ENCODE measurements at places on chromosomes 13 and 19.
A peak's percentile ranks its signal among the peaks of the same experiment; 100 is the strongest.

- DNase-seq, result no peak
Measured at GRCh38 chr19:2336528-2337328, 8.2 kb downstream of the SPPL2B start.

DNA sequence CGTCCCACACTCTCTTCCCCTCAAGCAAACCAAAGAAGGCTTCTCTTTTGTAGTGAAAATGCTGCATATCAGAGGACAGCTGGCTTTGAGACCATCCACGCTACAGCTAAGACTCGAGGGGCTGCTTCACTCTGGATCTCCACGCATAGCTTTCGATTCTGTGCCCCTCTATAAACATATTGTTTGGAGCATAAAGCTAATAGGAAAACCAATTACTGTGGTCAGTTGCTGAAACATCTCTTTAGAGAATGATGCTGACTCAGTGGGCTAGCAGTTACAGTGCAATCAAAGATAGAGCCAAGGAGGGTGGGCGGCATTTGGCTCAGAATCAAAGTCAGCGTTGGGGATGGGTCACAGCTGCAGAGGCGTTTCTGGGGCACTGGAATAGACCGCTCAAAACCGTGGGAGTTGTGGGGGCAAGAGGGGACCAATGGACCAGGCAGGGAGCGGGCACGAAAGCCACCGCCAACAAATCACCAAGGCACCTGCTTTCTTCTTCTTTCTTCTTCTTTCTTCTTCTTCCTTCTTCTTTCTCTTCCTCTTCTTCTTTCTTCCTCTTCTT, 76.7 kb downstream of the RASL11A start:
- DNase-seq, result no peak

DNA sequence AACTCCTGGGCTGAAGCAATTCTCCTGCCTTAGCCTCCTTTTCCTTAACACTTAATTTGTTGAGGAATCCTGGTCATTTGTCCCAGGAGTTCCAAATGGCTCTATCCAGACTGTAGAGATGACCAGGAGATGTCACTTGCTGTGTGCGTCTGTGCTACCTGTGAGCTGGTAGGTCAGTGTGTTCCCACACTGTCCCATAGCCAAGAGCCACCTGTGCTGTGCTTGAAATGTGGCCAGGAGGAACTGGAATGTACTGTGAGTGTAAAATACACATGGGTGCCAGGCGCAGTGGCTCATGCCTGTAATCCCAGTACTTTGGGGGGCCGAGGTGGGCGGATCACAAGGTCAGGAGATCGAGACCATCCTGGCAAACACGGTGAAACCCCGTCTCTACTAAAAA, 29.4 kb upstream of the KDM4B start:
- no peak for DNase-seq

- DNase-seq, result no peak
Measured at GRCh38 chr13:24759197-24759596, 4.8 kb upstream of the RNF17 start.

DNA sequence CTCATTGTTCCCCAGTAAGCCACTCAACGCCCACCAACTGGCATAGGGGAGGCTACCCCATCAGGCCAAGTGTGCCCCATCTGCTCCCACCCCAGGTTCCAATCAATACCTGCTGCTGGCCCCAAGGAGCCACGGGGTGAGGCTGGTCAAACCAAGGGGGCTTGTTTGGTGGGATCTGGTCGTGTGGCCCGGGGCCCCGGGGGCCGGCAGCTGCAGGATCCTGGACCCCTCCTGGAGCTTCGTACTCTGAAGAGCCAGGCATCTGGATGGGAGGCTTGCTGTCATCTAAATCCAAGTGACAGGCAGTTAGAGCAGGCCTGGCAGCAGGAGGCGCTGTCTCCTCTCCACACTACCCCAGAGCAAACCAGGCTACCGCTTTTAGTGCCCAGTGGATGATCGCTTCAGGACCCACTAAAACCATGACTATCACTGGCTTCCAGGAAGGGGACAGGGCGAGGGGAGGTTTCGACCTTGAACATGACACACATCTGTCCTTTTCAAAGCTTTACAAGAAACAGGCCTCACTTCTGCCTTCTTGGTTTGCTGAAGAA, 14.2 kb downstream of the CHERP start:
- DNase-seq, result no peak

- no peak for DNase-seq
Measured at GRCh38 chr13:112574416-112574815, 13.5 kb downstream of the TUBGCP3 start.

DNA sequence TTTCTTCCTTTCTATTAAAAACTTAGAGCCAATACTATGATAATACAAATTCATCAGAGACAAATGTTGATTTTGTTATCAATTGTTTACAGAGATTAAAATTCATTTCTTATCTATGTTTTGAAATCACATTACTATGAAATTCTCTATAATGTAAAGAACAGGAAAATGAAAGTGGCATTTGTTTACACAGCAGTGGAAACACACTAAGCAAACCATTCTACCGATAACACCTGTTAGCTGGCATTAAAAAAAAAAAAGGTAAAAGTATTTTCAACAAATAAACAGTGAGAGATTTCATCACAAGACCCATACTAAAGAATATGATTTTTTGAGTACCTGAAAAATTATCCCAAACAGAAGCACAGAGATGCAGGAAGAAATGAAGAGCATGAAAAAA, 4.8 kb upstream of the CCDC70 start:
- DNase-seq, result no peak

- peak; percentile 11 for DNase-seq
Measured at GRCh38 chr19:54248016-54248601, 5.5 kb upstream of the LILRA6 start.

DNA sequence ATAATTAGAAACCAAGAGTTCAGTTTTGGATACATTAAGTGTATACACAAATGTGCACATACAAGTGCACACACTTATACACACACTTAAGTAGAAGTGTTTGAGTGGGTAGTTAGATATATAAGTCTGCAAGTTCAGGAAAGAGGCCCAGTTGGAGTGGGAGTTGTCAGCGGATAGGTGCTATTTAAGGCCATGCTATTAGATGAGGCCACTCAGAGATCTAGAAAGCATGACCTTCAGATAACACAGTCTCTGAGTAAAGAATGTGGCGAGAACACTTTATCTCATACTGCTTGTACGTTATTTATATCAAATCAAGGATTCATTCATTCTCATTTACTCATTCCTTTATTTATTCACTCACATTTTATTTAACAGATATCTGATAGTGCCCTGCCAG, 206.2 kb downstream of the POSTN start:
- DNase-seq, result no peak

- no peak for DNase-seq
Measured at GRCh38 chr13:50441130-50441529, 402.4 kb downstream of the DLEU7 start.

- DNase-seq, result no peak
Measured at GRCh38 chr13:114112826-114113322, 19.5 kb downstream of the RASA3 start.

- peak; percentile 26 for DNase-seq
Measured at GRCh38 chr13:40585911-40586471, 80.5 kb downstream of the FOXO1 start.

- no peak for DNase-seq
Measured at GRCh38 chr19:13976446-13976845, 24.1 kb downstream of the DCAF15 start.

GRCh38 chr13:103531278-103531677, 465.1 kb upstream of the SLC10A2 start:
- DNase-seq, result no peak

GRCh38 chr13:73551736-73552135, 492.9 kb downstream of the KLF5 start:
- no peak for DNase-seq

DNA sequence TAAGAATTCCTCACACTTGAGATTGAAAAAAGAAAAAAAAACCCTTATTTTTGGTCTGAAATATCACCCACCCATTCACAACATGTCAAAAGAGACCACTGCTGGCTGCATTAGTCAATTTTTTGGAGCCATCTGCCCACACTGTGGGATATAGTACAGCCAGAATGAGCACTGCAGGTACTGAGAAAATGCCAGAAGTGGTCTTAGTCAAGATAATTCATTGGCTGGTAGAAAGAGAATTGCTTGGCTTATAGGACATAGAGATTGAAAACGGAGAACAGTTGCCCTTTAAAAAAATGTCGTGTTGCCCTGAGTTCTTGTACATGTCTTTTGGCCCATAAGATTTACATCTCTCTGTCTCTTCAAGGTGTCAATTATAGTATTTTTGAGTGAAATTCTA, 1899.5 kb downstream of the OLFM4 start:
- no peak for DNase-seq

DNA sequence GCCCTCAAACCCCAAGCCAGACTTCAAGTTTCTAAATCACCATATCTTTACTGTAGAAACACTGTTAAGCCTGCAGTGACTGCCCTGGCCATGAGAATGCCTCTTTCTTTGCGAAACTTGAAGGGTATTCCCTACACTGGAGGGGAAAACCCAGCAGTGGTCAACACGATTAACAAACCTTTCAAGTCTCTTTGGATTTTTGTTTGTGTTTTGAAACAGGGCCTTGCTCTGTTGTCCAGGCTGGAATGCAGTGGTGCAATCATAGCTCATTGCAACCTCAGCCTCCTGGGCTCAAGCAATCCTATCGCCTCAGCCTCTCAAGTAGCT, 17.4 kb upstream of the POMP start:
- no peak for DNase-seq

DNA sequence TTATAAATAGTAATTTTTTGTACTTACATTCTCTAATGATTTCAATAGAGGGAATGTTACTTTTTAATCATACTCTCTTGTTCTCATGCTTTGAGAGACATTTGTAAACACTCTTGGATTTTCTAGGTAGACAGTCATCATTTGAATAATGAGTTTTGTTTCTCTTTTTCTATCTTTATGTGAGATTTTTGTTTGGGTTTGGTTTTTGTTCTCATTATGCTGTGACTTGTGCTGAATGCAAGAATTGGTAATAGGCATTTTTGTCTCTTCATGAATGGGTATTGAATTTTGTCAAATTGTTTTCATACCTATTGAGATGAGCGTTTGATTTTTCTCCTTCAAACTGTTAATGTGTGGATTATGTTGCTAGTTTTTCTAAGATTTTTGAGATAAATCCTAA, 56.8 kb upstream of the GPR183 start:
- DNase-seq, result no peak

DNA sequence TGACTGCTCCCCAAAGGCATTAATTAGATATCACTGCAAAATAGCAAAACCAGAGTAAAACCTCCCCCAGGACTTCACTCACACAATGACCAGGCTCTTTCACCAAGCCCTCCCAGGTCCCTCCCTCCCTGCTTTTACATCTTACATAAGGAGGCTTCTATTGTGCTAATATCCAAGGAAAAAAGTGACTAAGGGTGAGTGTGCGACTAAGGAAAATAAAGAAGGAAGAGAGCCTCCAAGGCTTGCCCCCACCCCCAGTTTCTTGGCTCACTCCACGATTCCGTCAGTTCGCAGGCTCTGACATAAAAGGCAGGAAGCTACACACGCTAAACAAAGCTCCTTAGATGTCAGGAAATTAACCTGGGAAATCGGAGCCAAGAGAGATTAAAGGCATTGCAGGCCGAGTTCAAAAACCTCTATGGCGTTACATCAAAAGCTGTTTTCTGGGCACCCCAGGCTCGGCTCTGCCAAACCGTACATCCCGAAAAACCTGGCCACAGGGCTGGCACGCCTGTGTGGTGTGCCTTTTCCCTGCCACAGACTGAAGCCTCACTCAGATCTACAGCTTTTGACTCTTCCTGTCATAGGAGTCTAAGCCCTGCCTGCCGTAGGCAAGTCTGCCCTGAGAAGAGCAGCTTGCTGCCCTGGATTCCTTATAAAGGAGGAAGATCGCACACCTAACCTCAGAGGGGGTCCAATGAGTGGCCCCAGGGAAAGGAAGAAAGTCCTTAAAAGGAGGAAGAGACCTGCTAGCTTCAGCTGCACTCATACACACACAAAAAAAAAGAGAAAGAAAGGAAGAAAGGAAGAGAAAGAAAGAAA, 67.0 kb upstream of the SERP2 start:
- peak; percentile 99 for DNase-seq

- no peak for DNase-seq
Measured at GRCh38 chr13:75173457-75174356, 308.3 kb downstream of the TBC1D4 start.

DNA sequence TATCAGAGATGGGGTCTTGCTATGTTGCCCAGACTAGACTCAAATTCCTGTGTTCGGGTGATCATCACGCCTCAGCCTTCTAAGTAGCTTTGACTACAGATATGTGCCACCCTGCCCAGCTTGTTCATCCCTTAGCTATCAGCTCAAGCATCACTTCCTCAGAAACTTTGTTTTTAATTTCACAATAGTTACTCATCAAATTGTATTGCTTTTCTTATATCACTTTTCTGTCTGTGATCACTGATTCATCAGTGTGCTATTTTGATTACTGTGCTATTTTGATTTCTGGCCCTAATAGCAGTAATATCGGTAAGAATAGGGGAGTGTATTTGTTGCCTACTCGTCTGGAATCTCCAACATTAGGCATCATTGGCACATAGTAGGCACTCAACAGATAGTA, 878.6 kb upstream of the PCDH20 start:
- no peak for DNase-seq

All from RPMI7951 (cell line).